Urinary bladder (tissue), 4 donors: ENCODE measurements at places on chromosomes 7 and 10. TPM values are rescaled to one million over a fixed set of nuclear protein-coding genes. Genes with fewer than 3 reads are reported as not detected.

The ZNF425 gene
- total RNA-seq, result 4.9 TPM

The WAPL gene
- 66.7 TPM for total RNA-seq

The SHTN1 gene
- total RNA-seq, result 14.9 TPM

The FAM171A1 gene
- 19.6 TPM for total RNA-seq

The SPDYE2B gene
- not detected for total RNA-seq

The IDI2 gene
- not detected for total RNA-seq

The C10orf53 gene
- total RNA-seq, result not detected

The ZNF853 gene
- 6.6 TPM for total RNA-seq

The RAB19 gene
- total RNA-seq, result 1.7 TPM

The TDRD1 gene
- total RNA-seq, result 0.53 TPM

The COMTD1 gene
- total RNA-seq, result 2.3 TPM

The FAM25C gene
- not detected for total RNA-seq
